ENCODE measurements at places on chromosomes 3 and 15. TPM values are rescaled to one million over a fixed set of nuclear protein-coding genes. Genes with fewer than 3 reads are reported as not detected.

NANOGP8 gene
- total RNA-seq: not detected

DNA sequence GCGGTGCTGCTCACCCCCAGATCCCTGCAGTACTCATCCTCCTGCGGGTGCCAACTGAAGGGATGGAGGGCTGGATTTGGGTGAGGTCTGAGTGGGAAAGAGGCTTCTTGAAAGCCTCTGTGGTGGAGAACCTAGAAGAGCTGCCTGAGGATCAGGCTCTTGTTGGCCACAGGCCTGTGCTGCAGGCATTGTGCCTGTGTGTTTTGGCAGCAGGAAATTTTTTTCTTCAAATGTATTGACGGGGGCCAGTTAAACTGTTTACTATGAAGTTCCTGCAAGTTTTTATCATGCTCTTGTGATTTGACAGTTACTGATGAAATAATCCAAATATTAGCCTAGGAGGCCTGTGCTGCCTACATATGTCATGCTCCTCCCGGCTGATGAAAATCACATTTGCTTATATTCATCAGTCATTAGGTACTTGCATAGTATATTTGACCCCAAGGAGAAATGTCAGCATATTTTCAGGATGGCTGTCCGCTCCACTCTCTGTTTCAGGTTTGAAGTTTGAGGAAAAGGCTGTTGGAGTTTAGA, 103.1 kb downstream of the THSD4 start:
- no peak for DNase-seq

- no peak for DNase-seq
These were observed 3.2 kb upstream of the GPR171 start for GRCh38 chr3:151206201-151206600.

- no peak for DNase-seq
These were observed 19.2 kb downstream of the SLC41A3 start for GRCh38 chr3:126064627-126065258.

DNA sequence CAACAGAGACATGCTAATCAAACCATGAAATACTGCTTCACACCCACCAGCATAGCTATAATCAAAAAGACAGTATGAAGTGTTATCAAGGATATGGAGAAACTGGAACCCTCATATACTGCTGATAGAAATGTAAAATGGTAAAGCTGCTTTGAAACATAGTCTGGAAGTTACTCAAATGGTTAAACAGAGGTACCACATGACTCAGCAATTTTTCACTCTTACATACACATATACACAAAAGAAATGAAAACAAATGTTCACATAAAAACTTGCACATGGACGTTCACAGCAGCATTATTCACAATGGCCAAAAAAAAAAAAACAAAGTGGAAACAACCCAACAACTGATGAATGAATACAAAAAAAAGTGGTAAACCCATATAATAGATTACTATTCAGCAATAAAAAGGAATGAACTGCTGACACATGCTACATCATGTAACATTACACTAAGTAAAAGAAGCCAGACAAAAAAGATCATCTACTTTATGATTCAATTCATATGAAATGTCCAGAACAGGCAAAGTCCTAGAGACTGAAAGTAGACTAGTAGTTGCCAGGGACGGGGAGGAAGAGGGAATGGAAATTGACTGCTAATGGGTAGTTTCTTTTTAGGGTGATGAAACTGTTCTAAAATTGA, 23.2 kb downstream of the ZNF148 start:
- DNase-seq: no peak

Measured in spinal cord (tissue), 10 donors.